ENCODE measurements at places on chromosomes 4 and X.

DNA sequence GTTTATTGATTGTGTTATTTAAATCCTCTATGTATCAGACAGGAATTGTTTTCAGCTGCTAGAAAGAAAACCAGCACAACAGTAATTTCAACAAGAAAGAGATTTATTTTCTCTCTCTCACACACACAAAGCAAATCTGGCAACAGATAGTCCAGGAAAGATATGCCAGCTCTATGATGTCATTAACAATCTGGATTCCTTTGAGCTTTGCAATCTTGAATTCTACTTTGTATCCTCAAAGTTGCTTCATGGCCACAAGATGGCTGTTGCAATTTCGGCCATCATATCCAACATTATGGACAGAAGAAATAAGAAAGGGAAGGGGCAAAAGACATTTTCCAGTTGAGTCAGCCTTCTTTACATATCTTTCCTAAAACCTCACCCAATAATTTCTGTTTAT is 19.8 kb upstream of the FMR1 start:
- DNase-seq: no peak

GRCh38 chrX:44992775-44993174 is 119.8 kb downstream of the KDM6A start:
- no peak for DNase-seq

- no peak for DNase-seq
Measured at GRCh38 chrX:132394591-132394990, 94.2 kb downstream of the MBNL3 start.

- DNase-seq: no peak
Measured at GRCh38 chrX:11789809-11790208, 31.8 kb downstream of the MSL3 start.

DNA sequence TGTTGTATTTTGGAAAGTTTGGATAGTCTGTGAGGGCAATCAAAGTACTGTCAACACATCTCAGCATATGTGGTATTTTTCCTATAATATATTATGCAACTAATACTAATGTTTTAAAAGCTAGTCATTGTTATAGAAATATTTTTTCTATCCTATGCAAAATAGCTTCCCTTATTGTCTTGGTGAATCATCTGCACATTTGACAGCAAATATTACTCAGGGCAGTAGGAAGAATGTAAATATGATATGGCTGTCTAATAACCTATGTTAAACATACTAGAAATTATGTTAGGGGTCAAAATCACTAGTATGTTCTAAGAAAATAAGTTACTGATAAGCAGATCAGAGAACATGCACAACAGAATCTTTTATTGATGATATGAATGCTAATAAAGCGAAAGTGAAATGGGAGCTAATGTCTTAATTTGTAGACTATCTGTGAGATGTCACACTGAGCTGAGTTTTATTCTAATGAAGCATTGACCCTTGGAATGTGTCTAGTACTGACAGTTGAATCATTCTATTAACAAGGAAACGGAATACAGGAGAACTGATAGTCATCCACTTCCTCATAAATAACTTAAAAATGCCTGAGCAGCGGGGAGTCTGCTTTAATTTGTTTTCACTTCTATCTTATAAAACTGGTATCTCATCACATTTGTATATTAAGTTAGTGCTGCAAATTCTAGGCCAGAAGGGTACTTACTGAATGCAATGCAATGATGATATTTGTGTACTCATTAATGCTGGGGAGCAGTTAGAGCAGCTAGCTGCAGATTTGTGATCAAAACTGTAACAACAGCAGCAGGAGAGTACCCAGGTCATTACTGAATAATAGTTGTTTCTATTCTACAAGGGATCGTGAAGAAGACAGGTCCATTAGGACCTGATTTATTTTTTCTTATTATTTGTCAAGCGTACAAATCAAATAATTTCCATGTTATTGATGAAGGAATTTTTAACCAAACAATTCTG is 440.3 kb upstream of the AADAT start:
- no peak for DNase-seq

GRCh38 chr4:171814545-171814944 is 1.3 kb downstream of the GALNTL6 start:
- DNase-seq: no peak

DNA sequence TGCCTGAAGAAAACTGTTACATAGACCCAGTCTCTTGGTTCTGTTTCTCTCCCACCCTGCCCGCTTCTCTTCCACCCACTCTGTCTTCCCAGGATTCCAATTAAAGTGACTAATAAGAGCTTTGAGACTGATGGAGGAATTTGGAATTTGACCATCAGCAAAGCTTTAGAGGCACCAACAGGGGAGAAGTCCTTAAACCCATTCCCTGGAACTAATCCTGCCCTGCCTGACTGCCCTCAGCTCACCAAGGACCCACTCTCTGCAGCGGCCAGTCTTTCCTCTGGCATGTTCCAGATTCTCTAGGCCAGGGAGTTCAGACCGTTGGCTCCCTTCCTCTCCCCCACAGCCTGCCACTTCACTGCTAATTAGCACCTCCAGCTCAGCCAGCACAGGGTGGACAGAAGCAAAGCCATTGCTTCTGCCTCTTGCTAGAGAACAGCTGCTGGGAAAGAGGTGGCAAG is 23.9 kb downstream of the SCD5 start:
- no peak for DNase-seq

DNA sequence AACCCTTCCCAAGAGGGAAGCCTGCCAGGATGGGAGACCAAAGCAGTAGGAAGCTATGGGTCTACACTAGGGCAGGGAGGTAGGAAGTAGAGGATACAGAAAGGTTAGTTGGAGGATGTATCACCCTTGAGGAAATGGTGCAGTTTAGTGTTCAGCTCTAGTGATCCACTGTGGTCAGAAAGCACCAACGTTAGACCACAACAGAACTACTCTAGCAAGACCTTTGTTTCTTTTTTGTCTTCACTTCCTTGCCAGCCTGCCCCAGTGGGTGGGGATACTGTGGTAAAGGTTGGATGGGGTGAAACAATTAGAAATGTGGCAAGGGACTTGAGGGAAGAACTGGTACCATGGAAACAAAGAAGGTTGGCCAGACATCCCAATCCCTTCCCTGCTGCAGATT is 83.3 kb downstream of the DDIT4L start:
- no peak for DNase-seq

GRCh38 chr4:1714303-1715001 is 2.3 kb upstream of the SLBP start:
- no peak for DNase-seq

DNA sequence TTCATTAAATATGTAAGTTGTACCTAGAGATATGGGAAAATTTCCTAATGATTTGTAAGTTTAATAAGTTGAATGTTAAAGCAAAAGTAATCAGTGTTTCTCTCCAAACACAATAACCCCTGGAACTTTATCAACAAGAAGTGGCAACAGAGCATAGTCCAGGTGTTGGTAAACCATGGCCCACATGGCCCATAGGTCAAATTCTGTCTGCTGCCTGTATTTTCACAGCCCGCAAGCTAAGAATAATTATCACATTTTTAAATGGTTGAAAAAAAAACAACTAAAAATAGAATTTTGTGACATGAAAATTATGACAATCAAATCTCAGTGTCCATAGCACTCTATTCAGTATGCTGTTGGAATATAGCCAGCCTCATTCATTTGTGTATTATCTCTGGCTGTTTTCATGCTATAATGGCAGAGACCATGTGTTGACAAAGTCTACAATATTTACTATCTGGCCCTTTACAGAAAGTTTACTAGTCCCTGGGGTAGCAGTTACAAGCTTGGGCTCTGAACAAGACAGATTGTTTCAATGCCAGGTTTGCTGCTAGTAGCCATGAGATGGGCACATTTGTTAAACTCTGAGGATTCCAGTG is 395.8 kb downstream of the GASK1B start:
- no peak for DNase-seq

- no peak for DNase-seq
Measured at GRCh38 chrX:63765712-63766111, 19.3 kb downstream of the ARHGEF9 start.

DNA sequence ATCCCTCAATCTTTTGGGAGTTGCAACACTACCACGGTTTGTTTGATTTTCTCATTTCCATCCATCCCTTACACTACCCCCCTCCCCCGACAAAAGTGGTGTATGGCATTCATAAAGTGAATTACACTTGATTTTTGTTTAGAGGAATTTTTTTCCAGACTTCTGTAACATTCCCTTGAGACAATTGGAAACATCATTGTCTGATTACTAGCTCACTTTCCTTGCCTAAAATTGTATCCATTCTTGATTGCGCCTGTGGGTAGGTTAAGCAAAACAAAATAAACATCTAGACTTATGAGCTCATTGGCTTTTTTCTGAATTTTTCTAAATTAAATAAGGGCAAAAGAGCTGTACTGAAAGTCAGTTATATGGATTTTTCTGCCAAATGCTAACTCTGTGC is 3.5 kb downstream of the GPC3 start:
- DNase-seq: no peak

GRCh38 chr4:87360338-87360935 is 30.6 kb downstream of the HSD17B11 start:
- no peak for DNase-seq

GRCh38 chrX:13906093-13906492 is 89.2 kb upstream of the GPM6B start:
- no peak for DNase-seq

- DNase-seq: no peak
Measured at GRCh38 chrX:123348468-123348867, 164.4 kb downstream of the GRIA3 start.
